ENCODE measurements at places on chromosomes 13 and 19.

GRCh38 chr13:98471934-98472333 lies 105.0 kb downstream of the STK24 start:
- DNase-seq = no peak

DNA sequence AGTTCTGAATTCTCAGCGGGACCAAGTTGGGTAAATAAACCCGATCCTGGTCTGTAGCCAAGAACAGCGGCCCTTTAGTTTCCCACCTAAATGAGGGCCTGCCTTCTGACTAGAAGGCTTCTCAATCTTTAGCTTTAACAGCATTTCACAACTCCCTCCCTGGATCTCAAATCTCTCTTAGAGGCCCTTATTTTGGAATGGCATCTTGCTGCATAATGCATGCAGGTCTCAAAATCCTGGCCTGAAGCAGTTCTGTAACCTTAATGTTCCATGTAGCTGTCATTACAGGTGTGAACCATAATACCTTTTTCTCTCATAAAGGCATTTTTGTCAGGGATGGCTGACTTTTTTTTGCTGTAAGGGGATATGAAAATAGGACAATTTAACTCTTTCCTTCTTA lies 29.5 kb downstream of the ZNF90 start:
- no peak for DNase-seq

- DNase-seq = no peak
Observed at GRCh38 chr13:108911807-108912206, 282.4 kb downstream of the MYO16 start.

DNA sequence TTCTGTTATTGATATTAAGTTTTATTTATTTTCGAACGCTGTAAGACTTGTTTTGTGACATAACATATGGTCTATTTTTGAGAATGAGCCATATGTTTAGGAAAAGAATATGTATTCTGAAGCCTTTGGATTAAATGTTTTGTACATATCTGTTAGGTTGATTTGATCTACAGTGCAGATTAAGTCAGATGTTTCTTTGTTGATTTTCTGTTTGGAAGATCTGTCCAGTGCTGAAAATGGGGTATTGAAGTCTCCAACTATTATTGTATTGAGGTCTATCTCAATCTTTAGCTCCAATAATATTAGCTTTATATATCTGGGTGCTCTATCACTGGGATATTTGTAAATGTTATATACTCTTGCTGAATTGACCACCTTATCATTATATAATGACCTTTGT lies 97.9 kb downstream of the MTUS2 start:
- no peak for DNase-seq

DNA sequence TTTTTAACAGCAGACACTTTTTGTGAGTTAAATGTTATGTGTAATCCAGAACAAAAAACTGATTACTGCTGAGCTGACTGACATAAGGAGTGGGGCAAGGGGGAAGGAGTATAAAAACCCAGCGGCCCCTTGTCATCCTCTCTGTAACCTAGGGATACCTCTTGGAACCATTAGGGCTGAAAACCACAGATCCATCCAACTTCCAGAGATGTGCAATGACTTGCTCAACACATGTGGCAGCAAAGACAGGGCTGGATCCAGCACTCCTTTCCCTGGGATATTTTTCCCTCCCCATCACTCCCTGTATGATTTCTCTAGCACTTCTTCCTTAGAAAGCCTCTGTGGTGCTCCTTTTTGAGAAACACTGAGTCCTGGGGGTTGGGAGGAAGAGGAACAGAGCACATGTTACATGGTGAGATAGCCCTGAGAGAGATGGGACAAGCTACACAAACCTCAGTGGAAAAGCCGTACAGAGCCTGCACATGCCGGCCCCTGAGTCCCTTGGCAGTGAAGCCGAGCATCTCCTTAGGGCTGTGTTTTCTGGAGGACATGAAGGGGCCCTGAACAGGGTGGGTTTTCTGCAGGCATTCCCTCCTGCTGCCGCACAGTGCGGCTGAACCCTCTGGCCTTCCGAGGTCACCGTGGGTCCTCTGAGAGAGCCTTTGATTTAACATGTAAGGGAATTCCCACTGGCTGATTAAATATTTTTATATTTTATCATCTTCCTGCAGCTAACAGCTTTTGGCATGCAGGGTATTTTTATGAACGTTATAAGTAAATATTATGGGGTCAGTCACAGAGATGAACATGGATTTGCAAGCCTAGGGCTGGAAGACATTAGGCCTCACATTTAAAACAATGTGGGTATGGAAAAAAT lies 219.9 kb downstream of the COG6 start:
- DNase-seq = no peak

DNA sequence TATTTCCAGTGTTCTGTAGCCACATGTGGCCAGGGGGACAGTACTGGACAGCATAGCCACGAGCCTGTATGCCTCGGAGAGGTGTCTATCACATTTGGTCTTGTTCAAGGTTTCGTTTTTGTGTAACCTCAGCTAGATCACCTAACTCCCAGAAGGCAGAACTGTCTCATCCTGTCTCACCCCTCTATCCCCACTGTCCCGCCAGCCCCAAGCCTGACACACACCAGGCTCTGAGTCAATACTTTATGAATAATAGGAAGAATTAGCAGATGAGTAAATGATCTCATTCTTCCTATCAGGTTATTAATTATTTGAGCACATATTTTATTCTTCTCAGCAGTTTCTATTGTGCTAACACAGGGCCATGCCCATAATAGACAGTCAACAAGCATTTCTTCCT lies 132.2 kb downstream of the NUFIP1 start:
- DNase-seq = no peak

GRCh38 chr19:18401580-18402112 lies 4.2 kb upstream of the LRRC25 start:
- peak; percentile 74 for DNase-seq

GRCh38 chr19:51783372-51783771 lies 11.6 kb upstream of the FPR3 start:
- DNase-seq = no peak

Measured in germinal center (tissue), 1 donor.